ENCODE measurements at places on chromosomes 6 and 20.

DNA sequence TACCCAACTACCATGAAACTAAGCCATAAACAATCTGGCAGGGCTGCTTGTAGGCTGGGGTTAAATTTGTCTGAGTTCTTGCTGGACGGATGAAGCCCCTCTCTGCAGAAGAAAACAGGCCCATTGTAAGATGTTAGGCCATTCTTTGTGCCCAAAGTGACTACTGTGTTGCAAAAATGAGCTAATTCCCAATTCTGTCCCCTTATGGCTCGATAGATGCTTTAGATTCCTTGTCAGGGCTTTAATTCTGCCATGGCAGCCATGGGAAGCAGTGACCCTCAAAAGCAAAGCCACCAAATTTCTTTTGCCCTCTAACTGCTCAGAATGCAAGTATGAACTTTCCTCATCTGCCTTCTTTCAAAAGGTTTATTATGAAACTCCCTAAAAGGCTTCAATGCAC lies 45.2 kb downstream of the LAMA4 start:
- DNase-seq, result no peak

GRCh38 chr6:19525673-19526072 lies 311.5 kb upstream of the ID4 start:
- no peak for DNase-seq

DNA sequence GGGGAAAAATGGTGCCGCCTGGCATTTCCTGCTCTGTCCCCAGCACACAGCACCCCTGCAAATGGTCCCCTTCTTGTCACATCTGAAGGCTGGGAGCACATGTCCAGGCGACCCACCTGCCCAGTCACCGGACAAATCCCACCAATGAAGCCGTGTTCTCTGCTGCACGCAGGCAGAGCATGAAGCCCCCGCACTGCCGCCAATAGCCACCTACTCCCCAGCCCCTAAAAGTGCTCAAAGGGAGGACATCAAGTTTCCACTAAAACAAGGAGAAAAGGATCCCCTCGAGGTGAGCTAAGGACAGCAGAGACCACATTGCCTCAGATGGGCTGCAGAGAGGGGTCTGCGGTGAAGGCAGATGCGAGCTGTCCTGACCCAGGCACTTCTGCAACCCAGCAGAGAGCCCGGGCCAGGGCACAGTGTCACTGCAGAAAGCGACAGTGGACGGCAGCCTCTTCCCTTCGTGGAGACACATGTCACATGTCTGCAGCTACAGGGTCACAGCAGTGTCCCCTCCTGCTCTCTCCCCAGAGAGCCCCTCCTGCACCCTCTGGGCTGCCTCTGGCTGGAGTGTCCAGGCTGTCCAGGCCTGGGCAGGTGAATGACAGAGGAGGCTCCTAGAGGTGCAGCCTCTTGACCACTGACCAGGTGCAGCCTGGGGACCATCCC lies 221.5 kb downstream of the PREX1 start:
- no peak for DNase-seq

DNA sequence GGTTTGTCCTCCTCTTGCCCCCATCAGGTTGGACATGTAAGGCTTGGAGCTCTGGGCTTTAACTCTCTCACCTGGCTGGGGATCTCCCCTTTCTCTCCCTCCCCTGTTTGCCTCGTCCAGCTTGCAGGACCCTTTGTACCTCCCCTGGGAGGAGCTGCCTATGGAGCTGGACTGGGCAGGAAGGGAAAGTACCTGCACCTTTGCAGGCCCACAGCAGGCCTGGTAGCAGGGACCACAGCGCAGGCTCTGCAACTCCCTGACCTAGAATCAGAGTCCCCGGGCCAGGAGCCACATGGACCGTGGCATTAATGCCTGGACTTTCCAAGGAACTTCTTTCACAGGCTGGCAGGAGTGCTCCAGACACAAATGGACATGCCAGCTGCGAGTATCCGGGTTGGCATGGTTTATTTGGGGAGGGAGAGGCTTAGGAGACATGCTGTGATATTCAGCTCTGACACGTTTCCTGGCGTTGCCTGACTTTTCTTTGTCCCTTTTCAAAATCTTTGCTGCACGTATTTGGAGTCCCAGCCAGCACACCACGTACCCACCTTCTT lies 268.5 kb upstream of the EXOC2 start:
- no peak for DNase-seq

DNA sequence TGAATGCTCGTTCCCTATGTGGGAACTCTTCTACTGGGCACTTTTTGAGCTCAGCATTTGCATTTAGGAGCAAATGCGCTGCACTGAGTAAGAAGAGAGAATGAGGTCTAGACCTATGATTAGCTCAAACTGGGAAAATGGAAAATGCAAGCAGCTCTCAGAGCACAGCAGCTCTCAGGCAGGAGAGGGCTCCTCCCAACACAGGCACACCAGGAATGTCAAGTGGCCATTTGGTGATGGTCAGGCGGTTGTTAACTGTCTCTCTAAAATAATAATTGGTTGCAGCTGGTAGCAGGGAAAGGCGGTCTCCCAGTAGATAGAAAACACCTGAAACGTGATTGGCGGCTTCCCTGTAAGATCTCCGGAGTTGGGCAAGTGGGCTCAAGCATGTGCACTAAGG lies 162.0 kb upstream of the ECI2 start:
- no peak for DNase-seq

- DNase-seq, result no peak
Observed at GRCh38 chr20:13687815-13688214, 49.1 kb upstream of the TASP1 start.

GRCh38 chr20:23445596-23446217 lies 6.2 kb downstream of the CSTL1 start:
- no peak for DNase-seq

- DNase-seq, result no peak
Observed at GRCh38 chr6:2355150-2355549, 109.7 kb upstream of the GMDS start.

Data from LoVo (cell line).